ENCODE measurements at places on chromosomes 5 and 9.
A peak's percentile ranks its signal among the peaks of the same experiment; 100 is the strongest.

- DNase-seq, result peak; percentile 25
These were observed 99.5 kb upstream of the LMX1B start for GRCh38 chr9:126514037-126514821.

GRCh38 chr9:83012922-83013838 is 49.8 kb downstream of the RASEF start:
- DNase-seq, result peak; percentile 39

- DNase-seq, result no peak
These were observed 265.2 kb downstream of the DMAC1 start for GRCh38 chr9:7534211-7534935.

- DNase-seq, result peak; percentile 45
These were observed 108.5 kb downstream of the FEM1C start for GRCh38 chr5:115435778-115436712.

DNA sequence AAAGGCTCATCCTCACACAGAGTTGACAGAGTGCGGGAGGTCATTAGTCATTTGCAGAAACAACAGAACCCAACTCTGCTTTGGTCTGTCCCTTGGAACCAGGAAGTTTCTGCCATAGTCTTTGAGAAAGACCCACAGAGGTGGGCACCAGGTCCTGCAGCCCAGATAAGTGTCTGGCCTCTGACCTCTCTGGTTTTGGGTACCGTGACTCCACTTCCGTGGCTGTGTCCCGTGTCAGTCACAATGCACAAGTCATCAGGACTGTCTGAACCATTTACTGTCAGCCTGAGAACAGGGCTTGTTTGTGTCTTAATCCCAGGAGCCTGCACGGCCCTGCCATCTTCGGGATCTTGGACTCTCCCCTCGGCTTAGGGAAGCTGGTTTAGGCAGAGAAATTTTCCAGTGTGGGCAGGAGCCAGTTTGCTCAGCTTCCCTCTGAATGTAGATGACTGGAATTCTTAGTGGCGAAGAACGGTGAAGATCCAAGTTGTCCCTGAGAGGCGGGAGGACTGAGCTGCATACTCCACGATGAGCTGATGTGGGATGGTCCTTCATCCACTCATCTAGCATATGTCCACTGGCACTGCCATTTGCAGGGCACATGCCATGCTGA is 11.9 kb downstream of the GSN start:
- DNase-seq, result no peak

GRCh38 chr9:99073985-99074901 is 30.7 kb upstream of the TGFBR1 start:
- no peak for DNase-seq

DNA sequence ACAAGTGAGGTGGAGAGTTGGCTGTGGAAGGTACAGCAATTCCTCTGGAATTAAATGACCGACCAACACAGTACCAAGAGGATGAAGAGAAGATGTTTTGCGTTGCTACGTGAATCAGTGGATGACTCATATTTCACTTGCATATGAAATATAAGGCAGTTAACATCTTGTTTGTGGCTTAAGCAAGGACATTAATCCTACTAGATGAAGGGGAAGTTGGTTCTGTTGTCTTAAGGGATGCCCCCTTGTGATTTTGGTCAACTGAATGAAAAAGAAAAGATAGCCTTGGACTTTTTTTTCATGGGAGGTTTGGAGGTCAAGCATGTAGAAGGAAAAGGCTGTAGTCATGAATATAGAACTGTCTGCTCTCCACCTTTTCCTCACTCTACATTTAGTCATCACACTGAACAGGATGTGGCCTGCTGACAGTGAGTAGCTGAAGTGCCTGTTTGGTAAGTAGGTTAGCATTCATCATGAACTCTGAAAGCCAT is 33.9 kb downstream of the VLDLR start:
- peak; percentile 97 for DNase-seq

- DNase-seq, result no peak
These were observed 421.0 kb downstream of the GADD45G start for GRCh38 chr9:90025816-90026215.

GRCh38 chr9:34741628-34742027 is 31.7 kb upstream of the CCL21 start:
- DNase-seq, result no peak

GRCh38 chr5:96788112-96788749 is 19.5 kb downstream of the ERAP1 start:
- peak; percentile 38 for DNase-seq

DNA sequence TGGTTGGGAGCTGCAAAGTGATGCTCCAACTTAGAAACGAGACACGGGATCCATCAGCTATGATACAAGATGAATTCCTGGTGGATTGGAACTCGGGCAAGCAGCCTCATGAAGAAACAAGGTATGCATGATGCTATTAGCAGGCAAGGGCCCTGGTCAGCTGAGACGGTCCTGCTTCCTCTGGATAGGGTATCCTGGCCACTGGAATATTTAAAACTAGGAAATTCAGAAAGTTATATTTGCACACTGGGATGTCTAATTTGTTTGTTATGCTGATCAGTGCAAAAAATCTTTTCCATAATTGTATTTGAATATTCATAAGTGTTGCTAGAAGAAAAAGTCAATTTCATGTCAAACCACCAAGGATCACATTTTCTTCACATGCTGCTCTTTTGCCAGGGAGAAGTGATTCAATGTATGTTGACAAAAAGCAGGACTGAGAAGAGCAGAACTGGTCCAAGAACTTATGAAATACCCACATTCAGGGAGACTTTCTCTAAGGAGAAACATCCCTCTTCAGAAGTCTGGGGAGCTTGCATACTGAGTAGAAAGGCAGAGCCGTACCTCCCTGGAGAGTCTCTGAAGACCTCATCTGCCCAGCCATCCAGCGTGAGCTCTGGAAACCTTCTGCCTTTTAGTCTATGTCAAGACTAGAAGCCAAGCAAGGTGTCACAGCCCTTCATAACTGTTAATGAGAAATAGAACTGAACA is 6.7 kb upstream of the NXNL2 start:
- peak; percentile 56 for DNase-seq

GRCh38 chr9:124218987-124219461 is 38.7 kb upstream of the NEK6 start:
- DNase-seq, result no peak

- DNase-seq, result peak; percentile 97
These were observed 64.7 kb upstream of the SPOCK1 start for GRCh38 chr5:137563646-137564397.

GRCh38 chr5:149432376-149432775 is 53.3 kb upstream of the IL17B start:
- no peak for DNase-seq

GRCh38 chr5:31663519-31663918 is 24.6 kb downstream of the PDZD2 start:
- peak; percentile 86 for DNase-seq

DNA sequence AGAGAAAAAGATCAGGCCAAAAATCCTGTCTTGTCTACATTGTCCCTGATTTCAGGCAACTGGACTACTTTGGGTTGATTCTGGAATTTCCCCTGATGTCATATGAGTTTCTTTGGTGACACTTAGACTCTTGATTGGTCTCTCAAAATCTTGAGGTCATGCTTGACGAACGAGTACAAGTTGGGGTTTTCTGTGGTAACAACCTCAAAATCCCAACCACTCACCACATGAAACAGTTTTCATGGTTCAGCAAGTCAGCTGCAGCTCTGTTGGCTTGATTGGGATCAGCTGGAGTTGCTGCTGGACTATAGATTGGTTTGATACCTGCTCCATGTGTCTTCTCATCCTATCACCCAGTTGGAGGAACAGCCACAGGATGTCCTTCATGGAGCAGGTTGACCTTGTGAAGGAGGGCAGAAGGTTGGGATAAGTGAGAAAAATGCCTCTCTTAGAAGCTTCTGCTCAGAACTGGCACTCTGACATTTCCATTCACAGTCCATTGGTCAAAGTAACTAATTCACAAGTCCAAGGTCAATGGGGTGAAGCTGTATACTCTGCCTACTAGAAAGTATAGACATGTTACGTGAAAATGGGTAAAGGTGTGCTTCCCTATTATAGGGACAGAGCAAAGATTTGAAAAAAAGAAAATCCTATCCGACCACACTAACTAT is 284.5 kb downstream of the SH3GL2 start:
- DNase-seq, result no peak

DNA sequence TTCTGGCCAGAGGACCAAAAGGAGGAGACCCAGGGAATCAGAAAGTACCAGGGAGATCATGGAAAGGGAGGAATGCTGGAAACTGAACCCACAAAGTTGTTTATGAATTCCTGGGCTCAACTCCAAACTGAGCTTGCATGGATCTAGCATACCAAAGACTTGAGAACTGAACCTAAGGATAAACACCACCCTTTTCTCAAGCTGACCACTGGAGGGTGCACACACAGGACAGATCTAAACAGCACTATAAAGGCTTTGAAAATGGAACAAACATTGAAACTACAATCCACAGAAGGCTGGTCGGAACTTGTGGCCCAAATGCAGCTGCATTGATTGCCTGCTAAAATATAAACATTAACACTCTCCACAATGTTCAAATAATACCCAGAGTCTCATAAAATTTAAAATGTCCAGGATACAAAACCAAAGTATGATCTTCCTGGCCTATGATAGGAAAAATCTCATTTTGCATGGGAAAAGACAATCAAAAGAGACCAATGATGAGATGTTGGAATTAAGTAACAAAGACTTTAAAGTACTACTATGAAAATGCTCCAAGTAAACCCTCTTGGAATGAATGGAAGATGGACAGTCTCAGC is 15.6 kb upstream of the IRF1 start:
- DNase-seq, result peak; percentile 87

GRCh38 chr9:20538956-20539355 is 83.3 kb downstream of the MLLT3 start:
- peak; percentile 26 for DNase-seq

DNA sequence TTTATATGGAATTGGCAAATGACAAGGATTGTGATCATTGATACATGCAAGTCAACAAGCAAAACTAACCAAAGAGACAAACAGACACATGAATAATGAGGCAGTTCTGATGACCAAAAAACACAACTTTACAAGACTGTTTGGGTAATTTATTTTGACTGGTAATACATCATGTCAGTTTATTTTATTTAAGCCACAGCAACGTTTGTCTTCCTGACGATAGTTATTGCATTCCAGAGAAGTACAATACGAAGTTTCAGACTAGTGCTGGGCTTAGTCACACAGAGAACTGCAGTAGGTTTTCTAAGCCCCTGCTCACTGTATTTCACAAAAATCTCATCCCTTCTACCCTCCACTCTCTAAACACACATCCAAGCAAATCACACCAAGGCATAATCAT is 514.2 kb downstream of the RAB3C start:
- DNase-seq, result peak; percentile 66

DNA sequence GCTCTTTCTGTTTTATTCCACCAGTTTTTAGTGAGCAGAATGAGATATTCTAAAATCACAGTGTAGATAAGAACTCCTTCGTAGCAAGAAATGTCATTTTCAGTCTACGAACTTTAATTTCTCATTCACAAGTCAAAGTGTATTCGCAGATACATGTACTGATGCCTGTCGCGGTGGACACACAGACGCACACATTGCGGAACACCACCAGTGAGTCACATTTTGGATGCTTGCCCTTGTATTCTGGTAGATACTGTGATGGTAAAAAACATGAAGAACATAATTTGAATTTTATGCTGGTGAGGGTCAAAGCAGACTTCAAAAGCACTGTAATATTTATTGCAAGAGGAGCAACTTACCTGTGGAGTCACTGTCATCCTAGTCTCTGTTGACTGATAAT is 4.7 kb upstream of the C9orf57 start:
- DNase-seq, result peak; percentile 68

GRCh38 chr9:16484744-16485143 is 385.7 kb downstream of the BNC2 start:
- peak; percentile 48 for DNase-seq

GRCh38 chr9:6498982-6499381 is 86.0 kb downstream of the UHRF2 start:
- DNase-seq, result peak; percentile 77

DNA sequence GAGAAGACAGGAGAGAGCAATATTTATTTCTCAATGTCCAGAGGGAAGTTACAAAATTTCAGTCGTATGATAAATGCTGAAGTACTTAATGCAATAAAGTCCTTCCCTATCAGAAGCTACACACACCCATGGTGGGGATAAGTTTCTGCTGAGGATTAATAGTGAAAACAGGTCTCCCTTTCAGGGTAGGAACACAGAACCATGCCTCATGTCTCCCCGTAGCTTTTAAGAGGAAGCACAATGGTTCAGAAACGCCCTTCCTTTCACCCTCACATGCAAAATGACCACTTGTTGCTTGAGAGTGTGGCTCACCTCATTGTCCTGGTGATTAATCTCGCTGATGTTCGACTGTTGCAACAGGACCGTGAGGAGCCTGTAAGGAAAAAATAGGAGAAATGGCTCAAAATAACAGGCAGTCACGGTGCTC is 73.6 kb downstream of the ANKRD55 start:
- no peak for DNase-seq

- DNase-seq, result peak; percentile 52
These were observed 71.5 kb upstream of the RPS23 start for GRCh38 chr5:82349652-82350051.

- DNase-seq, result no peak
These were observed 17.8 kb downstream of the NIM1K start for GRCh38 chr5:43209833-43210232.

DNA sequence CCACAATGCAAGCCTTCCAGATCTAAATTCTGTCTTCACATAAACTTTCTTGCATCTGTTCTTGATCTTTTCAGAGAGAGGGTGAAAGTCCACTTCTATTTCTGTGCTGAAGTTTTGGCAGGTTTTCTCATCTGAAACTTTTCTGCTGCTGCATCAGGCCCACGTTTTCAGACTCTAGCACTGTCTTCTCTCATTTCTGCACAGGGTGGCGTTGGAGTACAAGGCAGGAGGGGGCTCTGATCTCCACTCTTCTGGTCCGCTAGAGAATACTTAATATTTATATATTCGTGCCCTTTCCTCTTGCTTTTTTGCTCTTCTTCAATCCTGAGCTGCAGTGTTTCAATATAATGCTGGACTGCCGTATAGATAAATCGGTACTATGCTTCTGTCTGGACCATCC is 204.0 kb upstream of the PRDM9 start:
- DNase-seq, result no peak

- peak; percentile 64 for DNase-seq
These were observed 1828.8 kb downstream of the MAT2B start for GRCh38 chr5:165334201-165334600.

DNA sequence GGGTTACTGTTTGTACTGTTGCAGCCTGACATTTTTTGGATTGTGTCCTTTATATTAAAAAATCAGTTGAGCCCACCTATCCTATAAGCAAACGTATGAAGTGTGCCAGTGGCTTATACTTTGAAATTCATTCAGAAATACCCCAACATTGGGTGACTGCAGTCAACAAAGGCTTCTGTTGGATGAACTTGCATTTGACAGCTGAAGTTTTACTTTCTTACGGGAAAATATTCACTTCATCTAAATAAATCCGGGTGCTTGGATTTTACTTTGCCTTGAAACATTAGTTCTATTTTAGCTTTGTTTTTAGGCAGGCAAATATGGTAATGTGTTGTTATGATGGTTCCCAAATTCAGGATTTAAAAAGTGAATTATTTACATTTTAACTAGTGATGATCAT is 21.7 kb downstream of the EXOSC2 start:
- no peak for DNase-seq
